ENCODE measurements at places on chromosomes 1 and 21.

GRCh38 chr1:17542645-17543044, 3.1 kb downstream of the ARHGEF10L start:
- DNase-seq: no peak

- no peak for DNase-seq
Measured at GRCh38 chr21:36990508-36991205, 15.8 kb upstream of the RIPPLY3 start.

DNA sequence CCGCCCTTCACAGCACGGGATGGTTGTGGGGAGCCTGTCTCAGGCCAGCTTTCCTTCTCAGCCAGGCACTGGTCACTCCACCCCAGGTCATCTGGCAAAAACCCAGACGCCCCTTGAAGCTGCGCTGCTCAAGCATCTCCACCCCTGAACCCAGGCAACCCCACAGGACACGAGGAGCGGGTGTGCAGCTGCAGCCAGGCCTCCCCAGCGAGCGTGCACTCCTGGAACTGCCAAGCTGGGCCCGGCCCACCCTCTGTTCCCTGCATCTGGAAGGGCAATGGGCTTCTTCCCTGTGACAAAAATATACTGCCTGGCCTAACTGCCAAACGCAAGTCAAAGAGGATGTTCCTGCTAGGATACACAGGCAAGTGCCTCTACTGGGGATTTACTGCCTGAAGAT, 39.7 kb downstream of the SLC66A1 start:
- DNase-seq: no peak

DNA sequence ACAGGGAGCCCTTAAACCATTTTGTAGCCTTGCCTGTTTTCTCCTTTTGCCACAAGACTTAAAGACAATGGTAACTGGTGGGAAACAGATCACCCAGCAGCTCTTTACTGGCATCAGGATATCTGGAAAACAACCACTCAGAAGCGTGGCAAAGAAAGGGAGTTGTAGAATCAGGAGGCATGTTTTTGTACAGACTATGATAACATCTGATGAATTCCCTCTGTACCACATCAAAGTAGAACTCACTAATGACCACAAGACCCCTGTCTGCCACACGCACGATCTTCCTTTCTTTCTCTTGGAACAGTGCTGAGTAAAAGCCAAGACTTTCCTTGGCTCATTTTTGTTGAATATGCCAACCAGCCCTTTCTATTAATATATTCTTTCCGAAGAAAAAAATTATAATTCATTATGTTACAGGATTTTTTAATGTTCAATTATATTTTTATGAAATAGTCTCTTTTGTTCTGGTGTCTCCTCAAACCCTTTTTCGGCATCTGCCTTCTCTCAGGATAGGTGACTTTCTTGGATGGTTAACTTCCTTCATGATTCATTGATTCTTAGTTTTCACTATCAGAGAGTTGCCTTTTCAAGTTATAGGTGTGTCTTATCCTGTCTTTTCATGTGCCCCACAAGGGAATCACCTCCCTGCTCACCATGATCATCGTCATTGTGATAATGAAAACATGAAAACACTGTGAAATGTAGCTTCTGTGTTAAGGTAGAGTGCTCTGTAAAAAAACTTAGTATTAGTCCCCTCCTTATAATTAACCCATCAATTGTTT, 7.9 kb upstream of the PHGDH start:
- no peak for DNase-seq

- DNase-seq: no peak
Measured at GRCh38 chr1:170685166-170685565, 21.2 kb downstream of the PRRX1 start.

DNA sequence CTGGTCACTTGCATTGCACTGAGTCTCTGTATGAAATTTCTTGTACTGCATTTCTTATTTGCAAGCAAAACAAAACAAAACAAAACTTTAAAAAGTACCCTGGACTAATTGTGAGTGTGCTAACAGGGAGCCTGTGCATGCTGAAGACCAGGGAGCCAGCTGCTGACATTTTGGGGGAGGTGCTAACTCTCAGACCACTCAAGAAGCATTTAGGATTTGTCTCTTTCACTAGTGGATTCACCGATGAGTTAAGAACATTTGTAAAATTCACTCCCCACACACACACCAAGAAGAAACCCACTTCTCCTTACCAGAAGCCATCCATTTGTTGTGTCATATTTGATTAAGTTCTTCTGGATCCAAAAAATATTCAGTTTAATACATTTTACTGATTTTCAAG, 95.7 kb upstream of the C1orf105 start:
- DNase-seq: no peak

- no peak for DNase-seq
Measured at GRCh38 chr1:918843-919242, 4.9 kb upstream of the SAMD11 start.

GRCh38 chr21:23890652-23891051, 1716.6 kb downstream of the MRPL39 start:
- DNase-seq: no peak

- no peak for DNase-seq
Measured at GRCh38 chr1:21653744-21654100, 15.4 kb downstream of the RAP1GAP start.

GRCh38 chr1:63643926-63644325, 50.7 kb downstream of the PGM1 start:
- DNase-seq: no peak

- DNase-seq: no peak
Measured at GRCh38 chr1:201626629-201627275, 87.8 kb downstream of the NAV1 start.

- no peak for DNase-seq
Measured at GRCh38 chr21:26557106-26557505, 16.0 kb downstream of the CYYR1 start.

DNA sequence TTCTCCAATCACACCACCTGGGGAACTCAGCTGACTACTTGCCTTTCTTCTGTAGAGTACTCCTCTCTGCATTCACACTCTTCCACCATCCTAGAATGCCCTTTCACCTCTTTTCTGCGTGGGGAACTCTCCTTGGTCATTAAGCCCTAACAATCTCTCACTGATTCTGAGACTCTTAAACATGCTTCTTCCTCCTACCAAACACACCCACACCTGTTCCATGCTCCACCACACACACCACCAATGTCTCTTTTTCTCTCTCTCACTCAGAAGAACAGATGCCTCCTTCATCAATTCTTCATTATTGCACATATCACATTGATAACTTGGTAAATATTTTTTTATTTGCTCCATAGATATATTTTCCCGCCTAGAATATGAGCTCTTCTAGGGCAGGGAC, 53.6 kb downstream of the WARS2 start:
- DNase-seq: no peak

- DNase-seq: no peak
Measured at GRCh38 chr1:4530166-4530785, 124.1 kb upstream of the AJAP1 start.

- DNase-seq: no peak
Measured at GRCh38 chr1:181986907-181987305, 74.6 kb downstream of the ZNF648 start.

DNA sequence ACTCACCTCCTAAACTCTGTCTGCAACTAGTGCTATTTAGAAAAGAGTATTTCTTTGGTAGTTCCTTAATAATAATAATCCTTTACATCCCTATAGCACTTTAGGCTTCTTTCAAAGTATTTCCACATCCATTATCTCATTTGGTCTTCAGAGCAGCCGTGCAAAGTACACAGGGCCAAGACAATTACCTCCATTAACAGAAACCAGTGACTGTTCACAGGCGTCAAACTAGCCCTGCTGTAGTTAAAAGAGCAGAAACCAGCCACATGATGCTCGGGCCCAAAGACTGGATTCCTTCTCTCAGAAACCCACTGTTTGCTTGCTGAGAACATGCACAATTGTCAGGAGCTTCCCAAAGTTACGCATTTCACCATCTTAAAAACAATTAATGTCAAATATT, 396.0 kb upstream of the DAB1 start:
- DNase-seq: no peak

DNA sequence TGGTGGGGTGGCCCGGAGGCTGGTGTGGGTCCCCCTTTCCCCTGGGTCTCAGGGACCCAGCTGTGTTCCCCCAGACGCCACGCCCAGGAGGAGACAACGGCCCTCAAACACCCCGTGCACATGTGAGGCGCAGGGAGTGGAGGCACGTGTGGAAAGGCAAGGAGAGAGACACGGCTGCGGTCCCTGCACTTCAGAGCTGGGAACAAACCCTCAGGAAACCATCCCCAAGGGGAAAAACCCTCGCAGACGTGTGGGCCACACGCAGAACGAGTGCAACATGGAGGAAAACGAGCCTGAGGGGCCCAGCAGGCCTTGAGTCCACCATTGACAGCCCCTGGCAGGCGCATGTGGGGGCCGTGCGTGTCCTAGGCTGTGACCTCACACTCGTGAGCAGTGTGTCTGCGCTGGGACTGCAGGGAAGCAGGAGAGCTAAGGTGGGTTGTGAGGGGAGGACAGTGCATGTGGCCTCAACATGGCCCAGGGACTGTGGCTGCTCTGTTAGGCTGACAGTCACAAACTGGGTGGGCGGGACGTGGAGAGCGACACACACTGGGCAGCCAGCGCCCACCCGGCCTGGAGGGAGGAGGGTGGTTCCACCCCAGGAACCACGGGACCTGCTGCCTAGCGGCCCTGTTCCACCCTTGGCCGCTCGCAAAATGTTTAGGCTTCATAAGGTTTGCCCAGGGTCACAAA, 20.0 kb downstream of the ITGB2 start:
- DNase-seq: no peak

Measured in CD4-positive, alpha-beta T cell treated with Interleukin-15 for 4 hours (primary cell).